ENCODE measurements at places on chromosomes 6 and 20.

- DNase-seq: no peak
Observed at GRCh38 chr6:143964674-143965081, 43.4 kb downstream of the PLAGL1 start.

GRCh38 chr6:42627674-42628073, 63.8 kb downstream of the UBR2 start:
- DNase-seq: no peak

- DNase-seq: no peak
Observed at GRCh38 chr6:6707143-6707542, 118.6 kb downstream of the LY86 start.

- no peak for DNase-seq
Observed at GRCh38 chr20:63787749-63788148, 43.3 kb downstream of the ZBTB46 start.

Measured in stimulated activated CD8-positive, alpha-beta memory T cell treated with anti-CD3 and anti-CD28 coated beads, Interleukin-2, amount 100 ng/mL, for 1 hour (primary cell).